ENCODE measurements at places on chromosomes 3 and 15.

GRCh38 chr3:134597390-134597970, 53.3 kb downstream of the KY start:
- DNase-seq: no peak

DNA sequence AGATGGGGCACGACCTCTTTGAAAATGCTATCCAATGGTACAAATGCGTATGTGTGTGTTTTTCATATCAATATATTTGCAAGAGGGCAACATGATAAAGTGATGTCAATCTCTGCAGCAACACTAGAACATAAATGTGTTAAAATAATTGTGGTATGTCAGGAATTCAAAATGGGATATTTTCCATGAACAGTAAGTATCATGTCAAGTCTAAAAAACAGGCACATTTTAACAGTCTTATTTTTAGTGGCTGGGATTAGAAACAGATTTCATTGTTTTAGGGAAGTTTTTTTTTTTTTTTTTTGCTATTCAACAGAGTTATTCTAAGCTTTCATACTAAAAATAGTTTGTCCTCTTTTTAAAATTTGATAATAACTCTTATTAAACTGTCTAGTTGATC, 209.8 kb downstream of the GAP43 start:
- no peak for DNase-seq

GRCh38 chr3:194212845-194213331, 76.9 kb downstream of the HES1 start:
- no peak for DNase-seq

- no peak for DNase-seq
Measured at GRCh38 chr15:26157081-26157480, 294.0 kb upstream of the ATP10A start.

DNA sequence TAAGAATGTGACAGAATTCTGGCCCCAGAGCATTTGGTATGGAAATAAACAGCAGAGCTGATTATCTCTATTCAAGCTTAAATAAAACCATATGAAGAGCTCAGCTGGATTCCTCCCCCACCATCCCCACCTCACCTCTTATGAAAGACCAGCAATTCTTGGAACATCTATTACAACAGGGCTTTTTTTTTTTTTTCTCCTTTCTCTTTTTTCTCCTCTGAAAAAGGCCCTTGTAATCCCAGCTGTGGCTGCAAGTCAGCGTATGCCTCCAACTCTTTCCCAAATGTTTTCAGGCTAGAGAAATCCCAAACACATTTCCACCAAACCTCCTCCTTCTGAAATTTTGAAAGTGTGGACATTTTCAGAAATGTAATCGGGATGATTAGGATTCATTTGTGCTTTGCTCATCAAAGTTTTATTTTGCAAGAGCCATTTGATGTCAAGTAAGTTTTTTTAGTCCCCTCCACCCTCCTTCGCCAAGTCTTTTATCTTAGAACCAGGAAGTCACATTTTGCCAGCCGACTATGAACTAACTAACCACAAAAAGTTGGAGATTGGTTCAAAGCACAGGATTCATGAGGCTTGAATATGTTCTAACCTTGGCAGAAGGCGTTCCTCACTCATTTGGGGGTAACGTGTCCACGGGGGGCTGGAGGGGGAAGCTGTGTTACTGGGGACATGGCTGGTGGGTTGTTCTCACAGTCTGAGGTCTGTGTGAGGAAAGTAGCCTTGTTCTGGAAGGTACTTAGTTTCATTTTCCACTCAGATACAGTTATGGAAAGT, 142.0 kb upstream of the PDZRN3 start:
- DNase-seq: no peak

DNA sequence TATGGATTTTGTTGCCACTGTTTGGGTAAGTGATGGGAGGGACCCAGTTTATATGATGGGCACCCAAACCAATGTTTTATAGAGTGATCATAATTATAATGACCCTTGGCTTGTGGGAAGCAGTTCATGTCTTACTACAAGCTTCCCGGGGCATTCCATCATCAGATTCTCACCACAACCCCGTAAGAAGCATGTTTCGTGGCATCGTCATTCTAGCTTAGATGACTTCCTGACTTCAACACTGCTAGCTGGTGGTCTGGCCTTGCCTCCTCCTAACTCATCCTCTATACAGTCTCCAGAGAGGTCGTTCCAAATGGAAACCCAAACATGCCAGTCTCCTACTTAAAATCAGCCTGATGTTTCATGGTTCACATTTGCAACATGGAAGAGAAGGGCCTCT, 226.9 kb downstream of the ADAMTS9 start:
- no peak for DNase-seq

DNA sequence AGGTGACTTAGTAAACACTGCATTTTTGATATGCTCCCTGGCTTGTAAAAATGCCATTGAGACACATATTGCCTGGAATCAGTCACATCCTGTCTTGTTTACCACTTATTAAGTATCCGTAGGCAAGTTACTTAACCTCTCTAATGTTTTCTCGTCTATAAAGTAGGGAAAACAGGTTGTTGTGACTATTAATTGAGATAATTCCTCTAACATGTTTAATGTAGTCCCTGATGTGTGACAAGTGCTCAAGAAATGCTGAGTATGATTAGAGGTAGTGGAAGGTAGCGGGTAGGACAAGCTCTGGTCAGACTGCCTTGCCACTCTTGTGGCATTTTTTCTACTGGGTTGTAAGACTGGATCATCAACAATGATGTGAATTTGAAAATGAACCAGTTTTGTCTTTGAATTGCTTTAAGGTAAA, 54.1 kb downstream of the NFKBIZ start:
- no peak for DNase-seq

- DNase-seq: no peak
Measured at GRCh38 chr3:119601154-119601553, 3.5 kb downstream of the PLA1A start.

DNA sequence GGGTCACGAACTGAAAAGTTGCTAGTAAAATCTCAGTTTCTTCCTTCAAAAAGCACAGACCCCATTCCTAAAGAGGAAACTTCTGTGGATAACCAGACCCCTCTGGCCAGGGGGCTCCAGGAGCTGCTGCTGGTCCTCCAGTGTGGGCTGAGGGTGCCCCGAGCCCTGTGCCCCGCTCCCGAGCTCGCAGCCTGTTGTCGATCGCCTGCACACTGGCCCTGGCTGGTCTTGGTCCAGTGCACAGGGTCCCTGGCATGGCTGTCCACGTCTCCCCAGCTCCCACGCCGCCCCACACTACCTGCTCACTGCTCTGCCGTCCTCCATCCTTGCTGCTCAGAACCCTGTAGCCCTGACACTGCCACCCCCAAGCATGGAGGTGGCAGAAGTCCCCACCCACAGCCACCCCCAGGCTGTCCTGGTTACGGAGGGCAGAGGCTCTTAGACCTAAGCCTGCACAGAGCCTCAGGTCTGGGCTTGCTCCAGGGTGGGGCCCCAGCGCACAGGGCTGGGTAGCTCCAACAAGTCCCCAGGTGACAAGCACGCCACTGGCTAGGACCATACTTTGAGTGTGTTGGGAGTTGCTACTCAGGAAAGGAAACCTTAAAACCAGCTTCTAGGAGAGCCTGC, 87.0 kb downstream of the PLXNA1 start:
- DNase-seq: no peak

- DNase-seq: no peak
Measured at GRCh38 chr3:13401149-13401548, 19.0 kb downstream of the NUP210 start.

DNA sequence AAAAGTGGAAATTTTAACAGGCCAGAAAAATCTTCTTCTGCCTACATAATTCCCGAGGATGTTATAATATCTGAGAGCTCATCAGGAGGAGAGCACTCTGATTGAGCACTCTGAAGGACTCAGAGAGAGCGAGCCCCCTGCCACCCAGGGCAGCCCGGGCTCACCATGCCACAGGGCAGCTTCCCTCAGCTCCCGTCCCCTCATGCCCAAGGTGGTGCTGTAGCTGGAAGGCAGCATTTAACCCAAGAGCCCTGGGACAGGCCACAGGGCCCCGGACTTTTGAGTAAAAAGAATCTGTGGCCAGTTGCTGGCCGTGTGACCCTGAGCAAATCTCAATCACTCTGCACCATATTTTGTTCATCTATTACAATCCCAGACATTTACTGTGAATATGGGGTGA, 23.5 kb upstream of the RAD18 start:
- no peak for DNase-seq

DNA sequence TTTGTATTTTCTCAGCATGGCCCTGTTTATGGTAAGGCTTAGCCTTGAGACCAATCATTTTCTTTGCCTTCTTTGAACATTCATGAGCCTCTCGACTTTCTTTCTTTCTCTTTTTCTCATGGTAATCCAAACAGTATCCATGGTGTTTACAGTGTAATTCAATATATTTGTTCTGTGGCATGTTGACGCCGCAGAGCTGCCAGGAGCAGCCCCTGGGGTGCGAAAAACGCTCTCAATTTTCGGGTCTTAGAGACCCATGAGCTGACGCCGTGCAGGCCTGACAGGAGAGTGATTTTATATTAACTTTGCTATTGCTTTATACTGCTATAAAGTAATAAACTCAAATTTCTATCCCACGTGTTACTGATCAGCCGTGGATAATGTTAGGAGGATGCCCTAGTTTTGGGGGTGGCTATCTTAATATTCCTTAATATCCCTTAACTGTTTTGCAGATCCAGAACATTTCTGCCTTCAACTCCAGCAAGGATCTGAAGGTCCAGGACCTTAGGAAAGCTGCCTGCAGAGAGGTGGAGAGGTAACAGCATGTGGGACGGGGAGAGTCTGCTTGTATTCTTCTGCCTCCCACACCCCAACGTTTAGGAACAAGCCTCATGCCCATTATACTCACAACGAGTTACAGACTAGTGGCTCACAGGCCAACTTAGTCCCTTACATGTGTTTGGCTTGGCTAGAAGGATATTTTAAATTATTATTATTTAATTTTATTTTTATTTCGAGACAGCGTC, 29.3 kb upstream of the MYO1E start:
- DNase-seq: no peak

DNA sequence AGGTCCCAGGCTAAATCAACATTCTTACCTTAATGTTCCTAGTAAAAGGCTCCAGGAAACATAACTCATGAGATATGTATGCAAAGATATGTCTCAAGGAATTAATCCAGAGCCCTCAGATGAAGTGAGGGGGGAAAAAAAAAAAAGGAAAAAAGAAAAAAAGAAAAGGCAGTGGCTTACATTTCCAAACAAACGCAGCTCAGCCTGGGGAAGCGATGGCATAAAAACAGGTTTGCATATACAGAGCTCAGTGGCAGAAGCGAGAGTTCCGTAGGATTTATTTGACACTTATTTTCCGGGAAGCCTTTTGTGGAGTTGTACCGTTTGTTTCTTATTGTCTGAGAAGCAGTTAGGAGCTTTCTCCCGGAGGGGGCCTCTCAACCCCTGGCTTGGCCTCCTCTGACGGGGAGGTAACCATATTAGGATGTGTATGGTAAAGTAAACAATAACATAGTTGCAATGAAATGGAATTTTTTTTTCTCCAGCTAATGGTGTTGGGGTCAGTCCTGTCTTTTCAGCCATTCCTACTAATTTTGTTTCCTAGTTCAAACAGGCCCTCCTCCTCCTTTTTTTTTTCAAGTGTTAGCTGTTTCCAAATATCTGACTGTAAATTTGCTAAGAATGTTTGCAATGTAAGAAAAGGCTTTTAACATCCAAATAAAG, 338.6 kb downstream of the FOXP1 start:
- no peak for DNase-seq

DNA sequence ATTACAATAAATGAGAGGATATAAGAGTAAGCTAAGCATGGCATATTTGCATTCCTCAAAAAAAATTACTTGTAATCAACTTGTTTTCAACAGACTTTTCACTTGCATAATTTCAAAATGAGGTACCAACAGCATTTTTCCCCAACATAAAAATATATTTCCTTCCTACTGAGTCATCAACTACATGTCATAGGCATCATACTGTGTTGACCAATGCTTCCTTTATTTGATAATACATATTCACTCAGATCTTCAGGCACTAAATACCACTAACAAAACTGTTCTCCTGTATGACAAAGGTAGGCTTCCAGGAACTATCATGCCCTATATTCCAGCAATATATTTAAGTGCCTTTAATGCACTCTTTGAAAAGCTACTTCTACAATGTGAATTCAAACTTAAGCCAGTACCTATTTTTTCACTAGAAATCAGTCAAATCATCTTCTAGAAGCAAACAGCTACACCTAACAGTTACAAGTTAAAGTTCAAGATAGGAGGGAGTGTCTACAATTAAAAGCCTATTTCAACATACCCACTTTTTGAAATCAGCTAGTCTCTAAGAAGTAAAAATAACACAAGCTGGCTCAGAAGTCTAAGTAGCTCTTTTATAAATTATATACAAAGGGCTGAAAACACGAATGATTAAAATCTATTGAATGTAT, 11.3 kb downstream of the ADAM10 start:
- DNase-seq: no peak

- DNase-seq: peak; percentile 4
Measured at GRCh38 chr3:126322181-126322967, 34.8 kb downstream of the KLF15 start.

DNA sequence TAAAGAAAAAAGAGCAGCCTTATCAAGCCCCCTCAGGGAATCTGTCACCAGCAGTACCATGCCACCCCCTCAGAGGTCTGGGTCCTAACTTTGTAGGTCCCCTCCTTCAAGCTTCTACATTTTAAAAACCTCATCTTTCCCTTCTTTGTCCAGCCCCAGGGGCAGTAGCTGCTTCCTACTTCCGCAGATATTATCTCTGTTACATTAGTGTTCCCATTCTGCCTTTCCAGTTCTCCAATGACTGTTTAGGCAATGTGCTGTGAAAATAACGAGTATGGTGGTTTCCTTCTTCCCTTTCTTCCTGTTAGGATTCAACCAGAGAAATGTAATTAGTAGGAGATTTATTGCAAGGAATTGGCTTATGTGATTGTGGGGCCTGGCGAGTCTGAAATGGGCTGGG, 126.1 kb upstream of the TNIK start:
- no peak for DNase-seq

DNA sequence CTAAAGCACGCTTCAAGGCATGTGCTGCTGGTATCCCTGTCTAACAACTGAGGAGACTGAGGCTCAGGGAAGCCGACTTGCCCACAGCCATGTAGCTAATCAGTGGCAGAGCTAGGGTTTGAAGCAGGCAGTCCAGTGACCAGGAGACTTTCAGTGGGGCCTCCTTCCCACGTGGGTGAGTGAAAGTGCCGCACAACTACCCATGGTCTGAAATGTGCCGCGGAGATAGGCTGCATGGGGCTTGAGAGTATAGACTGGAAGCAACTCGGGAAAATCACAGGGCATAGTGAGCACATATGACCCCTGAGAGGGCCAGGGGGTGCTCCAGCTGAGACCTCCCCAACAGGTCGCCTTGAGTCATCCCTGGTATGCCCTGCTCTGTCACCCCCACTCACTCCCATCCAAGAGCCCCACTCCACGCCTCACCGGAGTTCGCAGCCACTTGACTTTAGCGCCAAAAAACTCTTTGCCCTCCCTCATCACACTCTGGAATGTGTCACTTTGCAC, 19.1 kb downstream of the FAM174B start:
- no peak for DNase-seq

GRCh38 chr15:90126596-90127435, 24.5 kb upstream of the IDH2 start:
- no peak for DNase-seq

GRCh38 chr15:44033894-44034293, 161.2 kb downstream of the FRMD5 start:
- no peak for DNase-seq

- DNase-seq: no peak
Measured at GRCh38 chr3:12394569-12395271, 89.6 kb upstream of the TSEN2 start.
